Kidney (tissue), 22 donors: ENCODE measurements at places on chromosomes 7 and 10. TPM values are rescaled to one million over a fixed set of nuclear protein-coding genes. Genes with fewer than 3 reads are reported as not detected.

DNA sequence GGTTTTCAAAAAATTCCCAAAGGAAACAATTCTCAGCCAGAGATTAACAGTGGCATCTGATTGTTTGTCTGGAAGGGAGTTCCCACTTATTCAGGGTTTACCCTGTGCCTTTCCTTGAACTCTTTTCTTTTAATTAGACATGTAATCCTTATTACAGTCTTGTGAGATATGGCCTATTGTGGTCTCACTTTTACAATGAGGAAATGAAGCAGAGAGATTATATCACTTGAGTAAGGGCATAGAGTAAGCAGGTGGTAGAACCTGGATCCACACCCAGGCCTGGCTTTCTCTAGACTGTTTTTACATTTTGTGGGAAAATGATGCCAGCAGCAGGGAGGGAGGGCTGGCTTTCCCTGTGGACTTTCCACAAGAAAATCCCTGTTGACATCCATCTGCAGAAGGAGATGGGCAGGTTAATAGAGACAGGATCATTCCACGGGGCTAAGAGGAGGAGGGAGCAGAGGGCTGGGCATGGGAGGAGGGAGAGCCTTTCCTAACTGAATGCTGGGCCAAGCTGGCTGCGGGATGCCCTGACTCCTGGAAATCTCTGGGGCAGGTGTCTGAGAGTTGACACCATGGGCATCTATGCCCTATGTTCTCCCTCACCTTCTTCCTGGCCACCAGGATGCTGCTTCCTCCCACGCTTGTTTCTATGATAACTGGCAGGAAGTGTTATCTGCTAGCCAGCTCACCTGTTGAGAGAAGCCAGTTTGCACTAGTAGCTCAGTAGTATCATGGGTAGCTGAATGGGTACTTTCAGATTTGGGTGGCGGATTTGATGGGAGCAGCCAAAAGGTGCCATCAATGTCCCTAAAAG lies 28.7 kb upstream of the ARHGAP22 start:
- no peak overlapping the region for H3K27ac ChIP-seq
- H3K4me1 ChIP-seq = no peaks in the 10 kb centered on the region
- no peak for DNase-seq
- no peaks in the 10 kb centered on the region for H3K36me3 ChIP-seq
- H3K4me3 ChIP-seq = no peak overlapping the region

GRCh38 chr10:102814453-102814871 lies 22.8 kb downstream of the CYP17A1 start:
- peaks cover 14% of the 10 kb centered on the region for H3K4me1 ChIP-seq
- H3K27ac ChIP-seq = peak overlapping the region; percentile 72
- DNase-seq = peak; percentile 30
- peaks cover 21% of the 10 kb centered on the region for H3K36me3 ChIP-seq
- no peak overlapping the region for H3K4me3 ChIP-seq

DNA sequence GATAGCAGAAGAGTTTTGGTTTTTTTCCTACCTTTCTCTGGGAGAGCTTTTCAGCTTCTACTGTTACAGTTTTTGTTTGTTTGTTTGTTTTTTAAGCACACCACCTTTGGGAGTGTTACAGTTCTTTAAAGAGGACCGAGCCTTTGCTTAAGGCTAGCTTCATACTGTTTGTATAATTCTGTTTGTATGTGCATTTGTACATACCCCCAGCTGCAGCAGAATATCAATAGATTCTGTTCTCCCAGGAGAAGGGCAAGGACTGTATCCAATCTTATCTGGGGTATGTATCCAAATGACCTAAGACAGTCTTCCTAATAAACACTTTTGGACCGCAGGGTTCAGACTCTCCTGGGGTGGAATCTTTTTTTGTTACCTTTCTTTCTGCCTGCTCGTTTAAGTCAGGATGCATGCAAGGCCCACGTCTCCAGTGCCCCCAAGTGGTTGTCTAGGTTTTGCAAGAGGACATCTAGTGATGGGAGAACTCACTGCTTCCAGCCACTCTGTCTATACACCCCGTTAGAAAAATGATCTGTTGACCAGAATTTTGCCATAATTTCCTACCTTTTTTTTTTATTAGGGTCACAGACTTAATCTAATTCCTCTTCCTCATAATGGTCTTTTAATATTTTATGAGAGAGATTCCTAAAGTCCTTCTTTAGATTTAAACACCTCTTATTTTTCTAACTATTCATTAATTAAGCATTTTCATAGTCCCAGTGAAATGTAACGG lies 23.9 kb downstream of the NRF1 start:
- H3K4me3 ChIP-seq = no peak overlapping the region
- peak; percentile 73 for DNase-seq

GRCh38 chr7:84372155-84372621 lies 177.6 kb upstream of the SEMA3A start:
- H3K27ac ChIP-seq = no peak overlapping the region
- H3K27me3 ChIP-seq = no peaks in the 10 kb centered on the region
- H3K4me3 ChIP-seq = no peak overlapping the region
- no peaks in the 10 kb centered on the region for H3K36me3 ChIP-seq
- DNase-seq = peak; percentile 14

DNA sequence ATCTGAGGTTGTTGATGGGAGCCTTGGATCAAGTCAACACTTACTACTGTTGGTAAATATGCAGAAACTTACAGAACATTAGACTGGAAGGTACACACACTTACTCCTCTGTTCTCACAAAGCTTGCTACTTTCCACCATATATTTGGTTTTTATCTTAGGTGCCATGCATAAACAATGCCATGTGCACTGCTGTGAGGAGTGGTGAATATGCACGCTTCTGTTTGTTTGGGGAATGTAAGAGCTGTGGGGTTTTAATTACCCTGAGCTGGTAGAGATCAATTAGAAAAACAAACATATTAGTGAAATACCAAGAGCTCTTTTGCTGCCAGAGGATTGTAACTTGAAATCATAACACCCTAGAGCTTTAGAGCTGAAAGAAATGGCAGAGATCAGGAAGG lies 79.8 kb upstream of the ARID5B start:
- H3K27ac ChIP-seq = no peak overlapping the region
- no peak for DNase-seq
- H3K36me3 ChIP-seq = no peaks in the 10 kb centered on the region
- H3K4me1 ChIP-seq = no peaks in the 10 kb centered on the region
- H3K4me3 ChIP-seq = no peak overlapping the region
- no peaks in the 10 kb centered on the region for H3K27me3 ChIP-seq

DNA sequence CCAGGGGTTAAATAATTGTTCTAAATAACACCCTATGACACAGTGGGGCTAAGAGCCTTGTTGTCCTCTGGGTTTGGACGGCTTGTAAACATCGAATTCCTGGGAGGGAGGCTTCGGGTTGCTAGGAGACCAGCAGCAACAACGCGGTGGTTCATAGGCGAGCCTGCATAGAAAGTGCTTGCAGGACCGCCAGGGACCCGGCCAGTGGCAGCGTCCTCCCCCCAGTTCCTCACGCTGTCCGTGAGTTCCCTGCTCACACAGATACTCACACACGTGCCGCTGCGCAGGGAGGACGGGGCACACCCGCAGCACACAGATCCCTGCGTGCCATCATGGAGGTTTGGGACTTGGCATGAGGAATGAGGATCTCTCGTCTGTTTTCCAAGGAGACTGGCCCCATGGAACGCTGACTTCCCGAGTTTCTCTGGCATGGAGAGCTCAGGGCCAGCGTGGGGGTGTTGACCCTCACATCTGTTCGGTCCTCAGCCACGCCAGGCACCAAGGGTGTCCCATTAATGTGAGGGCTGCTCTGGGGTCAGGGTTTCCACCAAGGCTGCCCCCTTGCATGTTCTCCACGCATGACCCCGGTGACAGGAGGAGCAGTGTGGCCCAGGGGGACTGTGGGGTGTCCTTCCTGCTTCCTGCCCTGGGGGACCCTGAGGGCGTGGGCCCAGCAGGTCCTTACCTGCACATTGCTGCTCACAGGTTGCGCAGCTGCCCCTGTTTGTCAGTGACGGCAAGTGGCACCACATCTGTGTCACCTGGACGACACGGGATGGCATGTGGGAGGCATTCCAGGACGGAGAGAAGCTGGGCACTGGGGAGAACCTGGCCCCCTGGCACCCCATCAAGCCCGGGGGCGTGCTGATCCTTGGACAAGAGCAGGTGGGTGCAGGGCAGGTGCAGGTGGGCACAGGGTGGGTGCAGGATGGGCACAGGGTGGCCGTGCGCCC lies 9.7 kb downstream of the NPTX2 start:
- no peak overlapping the region for H3K27ac ChIP-seq
- H3K4me1 ChIP-seq = no peaks in the 10 kb centered on the region
- H3K27me3 ChIP-seq = no peaks in the 10 kb centered on the region
- H3K36me3 ChIP-seq = no peaks in the 10 kb centered on the region
- peak; percentile 46 for DNase-seq
- H3K4me3 ChIP-seq = no peak overlapping the region

DNA sequence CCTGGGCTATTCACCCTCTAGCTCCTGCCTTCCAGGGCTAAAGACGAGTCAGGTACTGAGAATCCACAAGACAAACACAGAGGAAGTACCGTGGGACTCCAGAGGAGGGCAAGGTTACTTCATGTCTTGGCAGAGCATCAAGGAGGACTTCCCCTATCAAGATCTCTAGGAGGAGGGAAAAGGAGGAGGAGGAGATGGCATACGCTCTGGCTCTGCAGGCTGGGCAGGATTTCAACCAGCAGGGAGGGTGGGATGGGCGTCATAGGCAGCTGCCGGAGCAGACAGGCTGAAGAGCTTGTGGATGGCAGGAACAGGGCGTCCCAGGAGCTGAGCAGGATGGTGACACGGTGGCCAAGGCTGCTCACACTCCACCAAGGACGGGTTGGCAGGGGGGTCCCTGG lies 21.3 kb downstream of the MDH2 start:
- no peak overlapping the region for H3K4me3 ChIP-seq
- H3K36me3 ChIP-seq = peaks cover 32% of the 10 kb centered on the region
- no peak overlapping the region for H3K27ac ChIP-seq
- H3K27me3 ChIP-seq = no peaks in the 10 kb centered on the region
- DNase-seq = no peak

DNA sequence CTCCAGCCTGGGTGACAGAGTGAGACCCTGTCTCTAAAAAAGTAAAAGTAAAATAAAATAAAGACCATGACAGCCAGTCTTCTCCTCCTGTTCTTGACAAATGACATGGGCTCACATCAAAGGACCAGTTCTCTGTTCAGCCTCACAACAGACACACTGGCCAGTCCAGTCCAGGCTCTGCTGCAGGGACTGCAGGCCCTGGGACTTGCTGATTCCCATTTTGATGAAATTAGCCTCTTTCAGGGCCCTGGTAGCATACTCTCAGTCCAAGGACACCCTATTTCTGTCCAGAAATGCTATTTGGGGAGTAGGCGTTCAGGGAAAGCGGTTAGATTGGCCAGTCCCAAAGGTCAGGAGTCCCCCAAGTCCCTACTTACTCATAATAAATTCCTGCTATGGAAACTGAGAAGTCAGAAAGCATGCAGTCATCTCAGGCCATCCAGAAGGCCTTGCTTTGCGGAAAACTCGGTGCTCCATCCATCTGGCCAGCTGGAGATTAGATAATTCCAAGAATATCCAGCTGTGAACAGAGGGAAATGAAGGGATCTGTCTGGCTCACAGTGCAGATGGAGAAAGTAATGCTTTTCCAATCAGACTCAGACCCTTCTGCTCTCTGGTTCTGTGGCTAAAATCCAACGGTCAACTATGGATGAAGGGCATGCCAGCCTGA lies 74.4 kb downstream of the RAB11FIP2 start:
- peak; percentile 49 for DNase-seq
- H3K36me3 ChIP-seq = no peaks in the 10 kb centered on the region
- H3K4me3 ChIP-seq = no peak overlapping the region
- no peaks in the 10 kb centered on the region for H3K4me1 ChIP-seq
- H3K27me3 ChIP-seq = no peaks in the 10 kb centered on the region

DNA sequence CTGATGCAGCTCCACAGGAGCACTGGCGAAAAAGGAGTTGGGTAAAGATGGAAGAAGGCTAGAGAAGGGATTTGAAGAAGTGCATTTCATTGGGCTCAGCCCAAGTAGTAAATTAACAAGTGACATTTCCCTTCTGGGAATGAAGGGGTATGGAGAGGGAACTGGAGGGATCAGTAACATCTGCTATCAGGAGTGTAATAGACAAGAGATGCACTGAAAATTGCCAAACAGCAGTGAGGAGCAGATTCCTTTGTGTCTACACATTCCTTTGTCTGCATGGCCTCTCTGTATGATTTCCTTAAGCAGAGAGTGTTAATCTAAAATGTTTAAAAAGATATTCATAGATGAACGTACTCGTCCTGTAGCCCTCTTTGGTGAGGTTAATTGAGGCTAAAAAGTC lies 148.2 kb upstream of the FERD3L start:
- H3K36me3 ChIP-seq = no peaks in the 10 kb centered on the region
- H3K27me3 ChIP-seq = no peaks in the 10 kb centered on the region
- no peaks in the 10 kb centered on the region for H3K4me1 ChIP-seq
- no peak for DNase-seq
- H3K27ac ChIP-seq = no peak overlapping the region
- H3K4me3 ChIP-seq = no peak overlapping the region

DNA sequence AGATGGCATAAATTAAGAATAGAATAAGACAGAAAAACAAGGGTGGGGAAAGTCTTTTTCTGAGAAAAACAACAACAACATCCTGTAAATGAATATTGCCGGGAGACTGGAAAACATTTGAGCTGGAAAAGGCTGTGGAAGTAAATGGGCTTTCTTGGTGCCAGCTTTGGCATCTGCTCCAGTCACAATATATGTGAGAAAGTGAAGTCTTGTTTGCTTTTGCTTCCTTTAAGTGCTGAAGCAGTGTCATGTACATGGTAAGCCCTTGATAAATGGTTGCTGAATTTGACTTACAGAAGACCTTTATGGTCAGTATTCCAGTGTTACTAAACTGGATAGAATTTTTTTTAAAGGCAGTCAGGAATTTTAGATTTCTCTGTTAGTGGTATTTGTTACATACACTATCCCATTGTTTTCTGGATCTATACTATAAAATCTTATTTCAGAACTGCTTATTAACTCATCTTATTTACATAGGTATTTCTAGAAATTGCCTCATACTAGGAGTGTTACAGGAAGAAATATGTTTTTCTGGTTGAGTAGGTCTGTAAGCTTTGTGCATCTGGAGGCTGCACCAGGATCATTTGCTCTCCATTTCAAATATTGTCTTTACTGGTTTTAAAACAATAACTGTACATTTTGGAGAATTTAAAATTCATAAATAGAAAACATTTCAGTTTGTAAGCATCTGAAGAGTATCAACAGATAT lies 201.7 kb upstream of the FOXP2 start:
- no peaks in the 10 kb centered on the region for H3K4me1 ChIP-seq
- no peak for DNase-seq
- H3K36me3 ChIP-seq = no peaks in the 10 kb centered on the region
- H3K4me3 ChIP-seq = no peak overlapping the region
- no peak overlapping the region for H3K27ac ChIP-seq

GRCh38 chr7:139720705-139721231 lies 57.0 kb downstream of the HIPK2 start:
- H3K27ac ChIP-seq = peak overlapping the region; percentile 11
- H3K27me3 ChIP-seq = no peaks in the 10 kb centered on the region
- no peak for DNase-seq
- H3K36me3 ChIP-seq = peaks cover 11% of the 10 kb centered on the region
- peaks cover 20% of the 10 kb centered on the region for H3K4me1 ChIP-seq

GRCh38 chr10:7563368-7563767 lies 103.4 kb downstream of the ITIH5 start:
- no peak for DNase-seq
- H3K4me1 ChIP-seq = peaks cover 4% of the 10 kb centered on the region
- H3K4me3 ChIP-seq = no peak overlapping the region
- no peaks in the 10 kb centered on the region for H3K36me3 ChIP-seq
- H3K27ac ChIP-seq = peak overlapping the region; percentile 58

Gene GPR15LG
- 0.44 TPM for total RNA-seq

Gene UCN3
- not detected for total RNA-seq

Gene GPR26
- not detected for total RNA-seq

Gene SPDYE11
- total RNA-seq = not detected

Gene KCNIP2
- 3.4 TPM for total RNA-seq

Gene TAS2R41
- not detected for total RNA-seq

Gene CNPY1
- total RNA-seq = not detected

Gene C7orf33
- not detected for total RNA-seq
